ENCODE measurements at places on chromosomes 7 and 10. TPM values are rescaled to one million over a fixed set of nuclear protein-coding genes. Genes with fewer than 3 reads are reported as not detected.
A peak's percentile ranks its signal among the peaks of the same experiment; 100 is the strongest.

Gene WDR86
- not detected for total RNA-seq

DNA sequence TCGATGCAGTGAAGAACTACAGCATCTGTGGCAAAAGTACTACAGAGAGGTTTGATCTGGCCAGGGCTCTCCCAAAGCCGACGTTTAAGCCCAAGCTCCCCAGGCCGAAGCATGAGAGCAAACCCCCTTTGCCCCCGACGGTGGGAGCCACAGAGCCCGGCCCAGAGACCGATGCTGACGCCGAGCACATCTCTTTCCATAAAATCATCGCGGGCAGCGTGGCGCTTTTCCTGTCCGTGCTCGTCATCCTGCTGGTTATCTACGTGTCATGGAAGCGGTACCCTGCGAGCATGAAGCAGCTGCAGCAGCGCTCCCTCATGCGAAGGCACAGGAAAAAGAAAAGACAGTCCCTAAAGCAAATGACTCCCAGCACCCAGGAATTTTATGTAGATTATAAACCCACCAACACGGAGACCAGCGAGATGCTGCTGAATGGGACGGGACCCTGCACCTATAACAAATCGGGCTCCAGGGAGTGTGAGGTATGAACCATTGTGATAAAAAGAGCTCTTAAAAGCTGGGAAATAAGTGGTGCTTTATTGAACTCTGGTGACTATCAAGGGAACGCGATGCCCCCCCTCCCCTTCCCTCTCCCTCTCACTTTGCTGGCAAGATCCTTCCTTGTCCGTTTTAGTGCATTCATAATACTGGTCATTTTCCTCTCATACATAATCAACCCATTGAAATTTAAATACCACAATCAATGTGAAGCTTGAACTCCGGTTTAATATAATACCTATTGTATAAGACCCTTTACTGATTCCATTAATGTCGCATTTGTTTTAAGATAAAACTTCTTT, 2.3 kb downstream of the LRRTM3 start:
- H3K27ac ChIP-seq: no peak overlapping the region
- H3K27me3 ChIP-seq: peaks cover 40% of the 10 kb centered on the region
- no peaks in the 10 kb centered on the region for H3K36me3 ChIP-seq

DNA sequence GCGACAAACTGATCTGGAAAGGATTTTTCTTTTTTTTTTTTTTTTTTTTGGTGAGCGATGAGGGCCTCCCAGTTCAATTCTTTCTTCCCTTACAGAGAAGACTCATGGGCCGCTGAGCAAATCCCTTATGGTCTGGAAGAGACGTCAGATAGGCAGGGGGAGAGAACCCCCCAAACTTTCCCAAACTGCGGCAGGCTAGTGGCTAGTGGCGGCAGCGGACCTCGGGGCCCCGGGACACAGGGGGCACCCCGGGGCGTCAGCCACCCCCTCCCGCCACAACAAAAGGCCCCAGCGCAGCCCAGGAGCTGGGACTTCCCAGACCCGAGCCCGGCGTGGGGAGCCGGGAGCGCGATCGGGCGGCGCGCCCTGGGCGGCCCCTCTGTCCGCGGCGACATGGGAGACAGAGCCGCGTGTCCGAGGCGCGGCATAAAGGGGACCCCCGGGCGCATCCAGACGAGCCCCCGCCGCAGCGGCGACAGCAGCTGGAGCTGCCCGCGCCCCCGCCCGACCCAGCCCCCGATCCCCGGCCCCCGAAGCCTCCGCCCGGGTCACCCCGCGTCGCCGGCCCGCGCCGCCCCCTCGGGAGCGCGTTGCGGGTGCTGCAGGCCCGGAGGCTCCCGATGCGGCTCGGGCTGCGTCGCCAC, 755 bp downstream of the FAM171A1 start:
- peak; percentile 42 for DNase-seq
- peak overlapping the region; percentile 68 for H3K27ac ChIP-seq
- H3K4me3 ChIP-seq: peak overlapping the region; percentile 67
- peaks cover 14% of the 10 kb centered on the region for H3K4me1 ChIP-seq

GRCh38 chr10:125560947-125561346, 122.0 kb downstream of the TEX36 start:
- H3K4me3 ChIP-seq: no peak overlapping the region
- H3K27me3 ChIP-seq: peaks cover 9% of the 10 kb centered on the region
- DNase-seq: no peak
- no peak overlapping the region for H3K27ac ChIP-seq
- no peaks in the 10 kb centered on the region for H3K4me1 ChIP-seq

DNA sequence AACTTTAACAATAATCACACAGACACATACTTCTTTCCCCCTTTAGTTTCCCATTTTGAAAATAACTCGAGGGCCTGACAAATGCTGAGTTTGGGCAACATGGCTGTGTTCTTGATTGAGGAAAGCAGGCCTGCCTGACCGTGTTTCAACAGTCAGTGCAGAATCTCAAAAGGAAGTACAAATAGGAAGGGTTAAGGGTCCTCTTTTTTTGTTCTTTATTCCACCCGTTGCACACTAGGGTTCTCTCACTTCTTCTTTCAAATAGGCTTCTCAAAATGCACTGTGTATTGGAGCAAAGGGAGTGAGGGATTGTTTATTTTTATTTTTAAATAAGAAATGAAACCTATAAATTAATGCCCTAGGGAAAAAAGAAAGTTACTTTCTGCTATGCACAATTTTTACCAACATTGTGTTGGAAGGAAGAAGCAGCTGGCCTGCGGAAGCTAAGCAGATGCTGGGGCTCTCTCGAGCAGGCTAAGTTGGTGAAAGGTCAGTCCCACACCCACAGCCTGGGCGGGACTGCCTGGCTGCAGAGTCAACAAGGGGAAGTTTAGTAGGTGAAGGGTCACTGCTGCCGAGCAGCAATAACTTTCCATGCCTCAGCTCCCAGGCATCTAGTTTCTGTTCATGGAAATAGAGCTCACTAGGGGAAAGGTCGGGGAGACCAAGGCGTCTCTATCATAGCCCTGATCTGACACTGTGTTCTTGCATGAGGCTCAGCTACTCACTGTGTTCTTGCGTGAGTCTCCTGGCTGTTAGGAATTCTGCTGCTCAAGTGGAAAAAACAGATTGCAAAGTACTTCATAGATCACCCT, 12.2 kb upstream of the PDK4 start:
- DNase-seq: no peak
- H3K27me3 ChIP-seq: peaks cover 10% of the 10 kb centered on the region
- H3K4me1 ChIP-seq: peaks cover 2% of the 10 kb centered on the region
- no peak overlapping the region for H3K27ac ChIP-seq

DNA sequence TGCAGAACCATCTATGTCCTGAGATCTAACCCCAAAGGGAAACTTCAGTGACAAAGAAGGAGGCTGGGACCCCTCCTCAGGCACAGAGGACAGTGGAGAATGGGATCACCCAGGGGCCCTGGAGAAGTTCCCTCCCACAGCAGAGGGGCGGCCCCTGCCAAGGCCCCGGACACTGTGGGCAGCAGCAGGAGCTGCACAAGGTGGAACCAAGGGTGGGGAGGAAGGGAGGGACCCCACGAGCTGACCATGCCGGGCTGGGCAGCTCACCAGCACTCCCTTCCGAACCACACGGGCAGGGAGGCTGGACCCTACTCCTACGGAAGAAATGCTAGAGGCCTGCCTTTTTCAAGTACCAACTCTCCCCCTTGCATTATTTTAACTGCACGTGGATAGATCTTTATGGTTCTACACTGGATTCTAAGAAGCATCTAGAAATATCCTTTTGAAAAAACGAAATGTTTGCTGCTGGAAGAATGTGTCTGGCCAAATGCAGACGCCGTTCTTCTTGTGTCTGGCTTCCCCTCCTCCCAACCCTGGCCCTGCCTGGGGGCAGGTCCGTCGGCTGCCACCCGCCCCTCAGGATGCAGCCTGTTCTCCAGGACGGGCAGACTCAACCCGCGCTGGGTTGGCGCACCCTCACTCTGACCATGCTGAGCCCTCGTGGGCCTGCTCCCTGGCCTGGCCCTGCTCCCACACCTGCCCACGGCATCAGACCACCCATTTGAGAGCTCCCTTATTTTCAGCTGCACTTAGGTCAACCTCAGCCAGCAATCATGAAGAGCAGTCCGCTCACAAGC, 193.9 kb downstream of the TCERG1L start:
- no peak overlapping the region for H3K4me3 ChIP-seq
- no peak overlapping the region for H3K27ac ChIP-seq
- no peak for DNase-seq
- no peaks in the 10 kb centered on the region for H3K4me1 ChIP-seq
- H3K27me3 ChIP-seq: no peaks in the 10 kb centered on the region

DNA sequence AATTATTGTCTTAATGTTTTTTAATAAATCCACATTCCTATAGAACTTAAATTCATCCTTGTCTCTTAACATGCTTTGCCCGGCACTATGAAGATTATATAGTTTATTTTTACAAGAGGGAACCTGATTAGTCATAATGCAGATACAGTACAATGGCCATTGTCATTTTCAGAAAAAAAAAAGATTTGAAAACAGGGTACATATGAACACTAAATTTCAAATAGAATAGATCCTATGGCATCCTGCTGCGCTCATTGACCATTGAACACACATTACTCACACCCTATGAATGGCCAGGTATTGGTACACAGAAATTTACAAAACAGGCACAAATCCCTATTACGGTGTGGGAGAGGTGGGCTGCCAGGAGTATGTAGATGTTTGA, 2.0 kb upstream of the KLF6 start:
- H3K36me3 ChIP-seq: peaks cover 30% of the 10 kb centered on the region
- H3K4me3 ChIP-seq: peak overlapping the region; percentile 82
- no peak overlapping the region for H3K27ac ChIP-seq

Gene COL28A1
- total RNA-seq: not detected

Gene ANLN
- 58.3 TPM for total RNA-seq

DNA sequence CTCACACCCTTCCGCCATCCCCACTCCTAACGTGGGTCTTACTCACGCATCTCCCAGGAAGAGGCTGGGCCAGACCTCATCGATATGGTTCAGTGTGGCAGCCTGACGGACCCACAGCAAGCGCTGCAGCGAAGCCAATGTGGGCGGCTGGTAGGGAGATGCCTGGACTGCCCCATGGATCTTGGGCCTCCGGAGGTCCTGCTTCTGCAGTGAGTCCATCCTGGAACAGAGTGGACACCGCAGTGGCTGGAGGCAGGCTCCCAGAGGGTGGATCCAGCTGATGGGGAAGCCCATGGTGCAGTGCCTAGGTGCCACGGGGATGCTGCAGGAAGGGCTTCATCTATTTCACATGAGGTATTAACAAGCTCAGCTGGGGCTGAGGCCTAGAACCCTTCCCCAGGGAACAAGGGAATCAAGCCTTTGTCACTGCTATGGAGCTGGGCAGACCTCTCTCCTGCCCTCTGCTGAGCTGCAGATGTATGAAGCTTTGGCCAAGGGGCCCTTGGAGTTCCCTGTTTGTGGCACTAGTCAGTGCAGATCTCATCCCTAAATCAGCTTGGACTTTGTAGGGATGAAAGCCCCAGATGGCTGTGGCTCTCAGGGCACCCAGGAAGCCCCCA, 13.7 kb upstream of the SAMD8 start:
- no peak overlapping the region for H3K4me3 ChIP-seq
- no peaks in the 10 kb centered on the region for H3K4me1 ChIP-seq
- H3K27ac ChIP-seq: no peak overlapping the region
- H3K36me3 ChIP-seq: no peaks in the 10 kb centered on the region
- DNase-seq: no peak

- H3K27me3 ChIP-seq: no peaks in the 10 kb centered on the region
- no peak for DNase-seq
- H3K27ac ChIP-seq: no peak overlapping the region
- no peak overlapping the region for H3K4me3 ChIP-seq
- H3K4me1 ChIP-seq: no peaks in the 10 kb centered on the region
These were observed 12.1 kb downstream of the OR9A4 start for GRCh38 chr7:141928146-141928844.

DNA sequence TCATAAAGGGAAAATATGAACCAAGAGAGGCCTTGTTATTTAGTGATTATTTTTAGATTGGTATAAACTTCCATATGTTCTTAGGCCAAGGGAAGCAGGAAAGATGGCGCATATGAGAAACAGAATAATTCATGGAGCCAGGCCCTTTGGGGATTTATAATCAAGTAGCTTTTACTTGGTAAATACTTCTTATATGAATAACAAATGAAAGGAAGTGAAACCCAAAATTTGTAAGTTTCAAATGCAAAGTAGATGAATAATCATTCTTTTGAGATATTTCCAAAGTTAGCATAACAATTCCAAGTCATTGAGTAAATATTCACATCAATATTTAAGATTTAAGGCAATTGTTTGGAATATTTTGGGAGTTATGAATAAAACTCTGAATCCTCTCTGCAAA, 13.9 kb upstream of the OPTN start:
- peaks cover 8% of the 10 kb centered on the region for H3K4me1 ChIP-seq
- no peaks in the 10 kb centered on the region for H3K36me3 ChIP-seq
- H3K4me3 ChIP-seq: no peak overlapping the region
- peaks cover 5% of the 10 kb centered on the region for H3K27me3 ChIP-seq

DNA sequence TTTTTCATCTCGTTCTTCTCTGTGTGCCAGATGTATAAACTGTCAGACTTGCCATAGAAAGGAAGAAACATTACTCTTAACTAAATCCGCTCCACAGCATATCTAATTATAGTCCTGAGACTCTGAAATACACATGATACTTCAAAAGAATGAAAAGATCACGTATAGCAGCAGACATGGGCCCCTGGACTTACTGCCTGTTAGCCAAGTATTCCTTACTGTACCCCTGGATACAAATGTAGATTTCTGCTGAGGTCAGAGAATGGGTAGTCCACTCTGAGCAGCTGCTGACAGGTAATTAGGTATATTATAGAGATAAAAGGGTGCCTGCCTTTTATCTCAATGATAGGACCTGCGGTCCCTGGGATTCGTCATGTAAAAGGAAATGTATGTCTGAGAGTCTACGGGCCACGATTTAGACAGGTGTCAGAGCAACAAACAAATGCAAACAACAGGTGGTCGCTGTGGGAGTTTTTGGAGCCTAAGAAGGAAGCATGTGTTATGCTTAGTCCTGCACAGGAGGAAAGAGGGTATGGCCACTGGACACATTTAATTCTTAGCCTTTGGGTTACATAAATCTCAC, 69.4 kb downstream of the VOPP1 start:
- DNase-seq: no peak
- H3K4me3 ChIP-seq: no peak overlapping the region
- H3K27ac ChIP-seq: no peak overlapping the region
- peaks cover 25% of the 10 kb centered on the region for H3K36me3 ChIP-seq
- H3K27me3 ChIP-seq: no peaks in the 10 kb centered on the region

Gene H2BK1
- not detected for total RNA-seq

DNA sequence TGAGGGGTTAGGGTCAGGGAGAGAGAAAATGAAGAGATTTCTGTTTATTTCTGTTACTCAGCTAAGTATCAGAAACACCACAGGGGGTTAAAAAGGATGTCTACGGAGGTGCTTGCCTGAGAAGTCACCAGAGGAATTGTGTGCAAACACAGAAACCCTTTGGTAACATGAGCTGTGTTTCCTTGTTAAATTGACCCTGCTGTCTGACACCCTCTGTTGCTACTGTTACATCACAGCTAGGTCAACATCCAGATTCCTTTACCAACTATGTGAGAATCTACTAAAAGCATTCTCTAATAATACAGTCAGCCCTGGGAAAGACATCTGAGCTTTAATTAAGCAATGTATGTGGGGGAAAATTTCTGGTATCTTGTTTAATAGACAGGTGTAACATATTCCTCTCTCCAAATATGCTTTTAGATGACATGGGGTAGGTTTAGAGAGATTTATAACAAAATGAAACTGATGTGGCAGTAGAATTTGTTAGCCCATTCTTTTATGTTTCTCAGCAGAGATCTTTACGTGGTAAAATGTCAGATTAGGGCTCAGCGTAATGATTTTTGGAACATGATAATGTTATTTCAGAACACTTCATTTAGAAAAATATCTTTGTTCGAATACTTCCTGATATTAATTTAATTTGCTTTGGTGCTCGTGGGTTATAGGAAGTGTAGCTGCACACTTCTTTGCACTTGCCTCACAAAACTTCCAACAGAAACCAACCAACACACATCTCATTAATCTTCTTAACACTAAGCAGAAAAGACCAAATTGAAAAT, 168.0 kb upstream of the AHR start:
- no peak for DNase-seq
- no peak overlapping the region for H3K27ac ChIP-seq
- H3K4me1 ChIP-seq: peaks cover 41% of the 10 kb centered on the region
- no peaks in the 10 kb centered on the region for H3K36me3 ChIP-seq
- no peak overlapping the region for H3K4me3 ChIP-seq
